Stimulated activated CD8-positive, alpha-beta memory T cell treated with anti-CD3 and anti-CD28 coated beads, Interleukin-7, amount 100 ng/mL, for 24 hours (primary cell): ENCODE measurements at places on chromosomes 1 and 21.
A peak's percentile ranks its signal among the peaks of the same experiment; 100 is the strongest.

DNA sequence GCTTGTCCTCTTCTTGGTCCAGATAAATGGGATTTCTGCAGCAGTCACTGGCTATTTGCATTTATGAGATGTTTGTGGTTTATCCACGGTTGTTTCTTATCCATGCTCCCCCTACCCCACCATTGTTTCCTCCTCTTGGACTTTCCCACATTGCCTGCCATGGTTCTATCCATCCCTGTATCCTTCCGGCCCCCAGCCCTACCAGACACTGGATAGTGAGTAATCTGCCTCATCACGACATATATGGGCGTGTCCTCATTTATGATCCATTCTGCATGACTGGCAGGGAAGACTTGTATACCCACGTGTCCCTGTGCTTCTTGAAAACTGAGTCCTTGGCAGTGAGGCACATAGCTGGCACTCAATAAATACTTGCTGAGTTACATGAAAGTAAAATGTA lies 40.1 kb downstream of the CACNA1S start:
- no peak for DNase-seq

GRCh38 chr1:57058652-57059501 lies 93.1 kb upstream of the C8B start:
- DNase-seq = no peak

DNA sequence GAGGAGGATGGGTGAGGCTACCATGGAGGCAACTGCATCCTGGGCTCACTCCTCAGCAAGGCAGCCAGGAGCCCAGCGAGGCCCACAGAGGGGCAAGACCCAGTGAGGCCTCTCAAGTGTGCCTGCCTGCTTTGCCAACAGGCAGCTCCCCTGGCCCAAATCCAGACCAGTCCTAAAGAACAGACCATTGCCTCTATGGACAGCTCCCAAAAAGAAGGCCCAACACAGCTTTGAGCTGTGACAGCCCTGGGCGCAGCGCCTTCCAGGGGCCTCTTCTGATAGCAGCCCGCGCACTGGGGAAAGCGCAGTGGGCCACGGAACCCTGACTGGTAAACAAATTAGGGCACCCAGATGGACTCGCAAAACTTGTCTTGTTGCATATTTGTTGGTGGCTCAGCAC lies 25.5 kb downstream of the C1orf198 start:
- no peak for DNase-seq

GRCh38 chr21:34857874-34858273 lies 189.1 kb downstream of the CLIC6 start:
- DNase-seq = no peak

- no peak for DNase-seq
Measured at GRCh38 chr1:10075732-10076131, 43.0 kb downstream of the UBE4B start.

- DNase-seq = no peak
Measured at GRCh38 chr1:21925334-21925940, 11.7 kb downstream of the HSPG2 start.

DNA sequence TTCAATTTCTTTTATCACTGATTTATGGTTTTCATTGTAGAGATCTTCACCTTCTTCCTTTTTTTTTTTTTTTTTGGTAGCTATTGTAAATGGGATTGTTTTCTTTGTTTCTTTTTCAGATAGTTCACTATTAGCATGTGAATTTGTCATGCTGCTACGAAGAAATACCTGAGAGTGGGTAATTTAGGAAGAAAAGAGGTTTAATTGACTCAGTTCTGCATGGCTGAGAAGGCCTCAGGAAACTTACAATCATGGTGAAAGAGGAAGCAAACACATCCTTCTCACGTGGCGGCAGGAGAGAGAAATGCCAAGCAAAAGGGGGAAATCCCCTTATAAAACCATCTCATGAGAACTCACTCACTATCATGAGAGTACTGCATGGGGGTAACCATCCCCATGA lies 66.4 kb downstream of the DAB1 start:
- DNase-seq = no peak

DNA sequence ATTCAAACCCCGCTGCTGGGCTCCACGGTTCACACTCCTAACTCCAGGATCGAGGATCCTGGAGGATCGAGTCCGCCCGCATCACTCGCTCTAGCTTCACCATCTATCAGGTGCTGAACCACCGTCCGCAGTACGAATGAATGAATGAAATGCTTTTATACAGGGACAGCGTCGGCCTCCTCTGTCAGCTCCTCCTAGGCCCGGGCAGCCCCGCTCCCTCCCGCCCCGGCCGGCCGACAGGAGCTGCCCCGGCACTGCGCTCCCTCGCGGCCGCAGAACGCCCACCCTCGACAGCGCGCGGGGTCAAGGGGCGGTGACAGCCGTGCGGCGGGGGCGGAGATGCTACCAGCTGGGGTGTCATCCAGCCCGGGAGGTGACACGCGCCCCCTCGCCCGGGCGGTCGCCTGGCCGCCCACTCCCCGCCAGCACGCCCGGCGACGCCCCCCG lies 520 bp downstream of the ZBTB17 start:
- peak; percentile 55 for DNase-seq

- DNase-seq = no peak
Measured at GRCh38 chr1:44501047-44501890, 96.2 kb downstream of the RNF220 start.

DNA sequence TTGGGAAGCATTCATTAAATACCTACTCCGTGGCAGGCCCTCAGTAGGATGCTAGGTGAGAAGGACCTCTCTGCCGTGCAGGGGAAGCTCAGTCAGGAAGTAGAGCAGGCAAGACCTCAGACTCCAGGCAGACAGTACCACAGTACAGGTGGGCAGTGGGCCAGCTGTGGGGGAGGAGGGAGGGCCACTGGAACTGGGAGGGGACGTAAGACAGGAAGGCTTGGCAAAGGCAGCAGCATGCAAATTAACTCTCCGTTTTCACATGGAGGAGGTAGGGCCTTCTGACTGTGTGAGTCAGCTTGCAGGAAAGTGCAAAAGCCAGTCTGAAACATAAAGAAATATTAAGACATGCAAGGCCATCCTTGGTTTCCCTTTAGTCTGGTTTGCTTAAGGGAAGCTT lies 157.7 kb downstream of the TRIM33 start:
- no peak for DNase-seq

DNA sequence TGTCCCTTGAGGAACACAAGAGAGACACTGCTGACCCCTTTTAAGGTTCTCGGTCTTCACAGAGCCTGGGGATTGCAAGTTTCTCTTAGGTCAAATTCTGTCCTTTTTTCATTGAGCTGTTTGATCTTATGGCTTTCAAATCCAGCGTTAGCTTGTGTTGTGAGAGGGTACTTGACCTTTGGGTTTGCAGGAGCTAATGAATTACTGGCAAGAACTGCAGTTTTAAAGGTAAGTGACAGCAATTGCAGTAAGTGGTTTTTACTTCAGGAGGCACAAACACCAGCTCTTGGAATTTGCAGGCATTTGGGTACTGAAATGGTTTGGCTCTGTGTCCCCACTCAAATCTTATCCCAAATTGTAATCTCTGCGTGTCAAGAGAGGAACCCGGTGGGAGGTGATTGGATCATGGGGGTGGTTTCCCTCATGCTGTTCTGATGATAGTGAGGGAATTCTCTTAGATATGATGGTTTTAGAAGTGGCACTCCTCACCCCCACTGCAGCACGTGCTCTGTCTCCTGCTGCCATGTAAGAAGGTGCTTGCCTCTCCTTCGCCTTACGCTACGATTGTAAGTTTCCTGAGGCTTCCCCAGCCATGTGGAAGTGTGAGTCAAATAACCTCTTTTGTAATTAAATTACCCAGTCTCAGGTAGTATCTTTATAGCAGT lies 134.5 kb upstream of the LYPLAL1 start:
- no peak for DNase-seq

DNA sequence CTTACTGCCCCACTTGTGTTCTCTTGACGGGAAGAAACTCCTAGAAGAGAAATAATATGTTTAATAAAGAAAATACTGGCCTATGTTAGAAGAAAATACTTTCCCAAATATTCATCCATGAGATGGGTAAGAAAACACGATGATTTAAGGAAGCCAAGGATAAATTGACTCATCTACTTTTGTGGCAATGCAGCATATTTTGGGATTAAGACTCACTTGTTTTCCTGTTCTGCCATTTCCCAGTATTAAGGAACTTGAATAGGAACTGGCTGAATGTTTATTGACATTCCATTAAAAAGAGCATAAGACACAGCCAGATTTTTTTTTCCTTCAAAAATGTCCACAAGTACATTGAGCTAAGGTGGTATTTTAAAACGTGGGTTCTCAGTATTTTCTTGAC lies 10.9 kb upstream of the ADAMTS5 start:
- DNase-seq = no peak

- no peak for DNase-seq
Measured at GRCh38 chr1:92399076-92399475, 87.6 kb downstream of the GFI1 start.

DNA sequence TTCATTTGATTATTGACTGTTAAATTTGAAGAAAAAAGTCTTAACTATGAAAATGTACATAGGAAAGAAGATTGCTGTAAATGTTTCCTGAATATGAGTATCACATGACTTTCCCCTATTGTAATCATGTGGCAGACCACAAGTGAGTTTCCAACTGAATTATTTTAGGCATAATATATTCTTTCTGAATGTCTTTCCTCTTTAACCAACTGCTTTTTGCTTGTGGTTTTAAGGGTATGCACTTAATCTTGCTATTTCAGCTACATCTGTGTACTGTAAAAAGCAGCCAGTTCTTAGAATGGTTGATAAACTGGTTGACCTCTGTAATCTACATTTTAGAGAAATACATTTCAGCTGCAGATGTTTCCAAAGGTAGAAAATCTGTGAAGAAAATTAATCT lies 400.7 kb downstream of the NEGR1 start:
- DNase-seq = no peak

DNA sequence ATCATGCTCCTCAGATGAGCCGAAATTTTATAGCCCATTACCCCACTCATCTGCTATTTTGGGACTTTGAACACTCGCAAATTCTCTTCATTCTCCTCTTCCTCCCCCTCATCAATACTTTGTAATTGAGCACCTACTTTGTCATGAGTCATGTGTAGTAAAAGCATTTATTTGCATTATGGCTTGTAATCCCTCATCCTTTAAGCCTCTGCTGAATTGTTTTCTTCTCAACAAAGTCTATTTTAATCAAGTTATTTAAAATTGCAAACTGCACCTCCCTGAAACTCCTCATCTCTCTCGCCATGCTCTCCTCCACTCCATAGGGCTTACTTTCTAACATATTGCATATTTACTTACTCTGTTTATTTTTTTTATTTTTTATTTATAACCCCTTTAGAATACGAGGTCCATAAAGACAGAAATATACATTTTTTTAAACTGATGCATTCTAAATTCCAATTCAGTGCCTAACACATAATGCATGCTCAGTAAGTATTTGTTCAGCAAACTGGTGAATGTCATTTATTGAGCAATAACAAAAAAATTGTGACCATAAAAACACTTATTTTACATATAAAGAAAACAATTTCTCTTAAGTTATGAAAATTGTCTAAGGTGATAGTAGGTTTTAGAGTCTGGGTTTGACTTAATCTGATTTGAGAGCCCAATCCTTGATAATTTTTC lies 161.7 kb downstream of the FASLG start:
- no peak for DNase-seq

GRCh38 chr1:115746021-115746690 lies 22.4 kb downstream of the CASQ2 start:
- no peak for DNase-seq

DNA sequence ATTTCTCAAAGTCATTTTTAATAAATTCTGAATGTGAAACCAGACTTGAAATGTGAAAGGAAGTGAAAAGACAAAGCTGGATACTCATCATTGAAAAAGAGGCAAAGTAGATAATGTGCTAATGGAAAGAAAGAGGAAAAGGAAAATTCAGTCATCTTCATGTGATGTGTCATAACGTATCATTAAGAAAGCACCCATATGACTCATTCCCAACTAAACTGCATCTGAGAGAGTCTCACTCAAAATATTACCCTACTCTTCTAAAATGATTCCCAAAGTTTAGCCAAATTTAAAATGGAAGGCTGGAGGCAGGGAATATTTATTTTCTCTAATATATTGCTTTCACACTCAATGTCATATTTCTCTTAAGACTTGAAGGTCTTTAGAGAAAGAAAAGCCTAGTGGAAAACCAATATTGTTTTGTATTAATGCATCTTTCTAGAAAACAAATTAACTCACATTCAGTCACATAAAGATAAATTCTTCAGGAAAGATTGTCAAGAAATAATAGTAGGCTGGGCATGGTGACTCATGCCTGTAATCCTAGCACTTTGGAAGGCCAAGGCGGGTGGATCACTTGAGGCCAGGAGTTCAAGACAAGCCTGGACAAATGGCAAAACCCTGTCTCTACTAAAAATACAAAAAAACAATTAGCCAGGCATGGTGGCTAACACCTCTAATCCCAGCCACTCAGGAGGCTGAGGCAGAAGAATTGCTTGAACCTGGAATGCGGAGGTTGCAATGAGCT lies 129.9 kb downstream of the SLC30A10 start:
- DNase-seq = no peak

DNA sequence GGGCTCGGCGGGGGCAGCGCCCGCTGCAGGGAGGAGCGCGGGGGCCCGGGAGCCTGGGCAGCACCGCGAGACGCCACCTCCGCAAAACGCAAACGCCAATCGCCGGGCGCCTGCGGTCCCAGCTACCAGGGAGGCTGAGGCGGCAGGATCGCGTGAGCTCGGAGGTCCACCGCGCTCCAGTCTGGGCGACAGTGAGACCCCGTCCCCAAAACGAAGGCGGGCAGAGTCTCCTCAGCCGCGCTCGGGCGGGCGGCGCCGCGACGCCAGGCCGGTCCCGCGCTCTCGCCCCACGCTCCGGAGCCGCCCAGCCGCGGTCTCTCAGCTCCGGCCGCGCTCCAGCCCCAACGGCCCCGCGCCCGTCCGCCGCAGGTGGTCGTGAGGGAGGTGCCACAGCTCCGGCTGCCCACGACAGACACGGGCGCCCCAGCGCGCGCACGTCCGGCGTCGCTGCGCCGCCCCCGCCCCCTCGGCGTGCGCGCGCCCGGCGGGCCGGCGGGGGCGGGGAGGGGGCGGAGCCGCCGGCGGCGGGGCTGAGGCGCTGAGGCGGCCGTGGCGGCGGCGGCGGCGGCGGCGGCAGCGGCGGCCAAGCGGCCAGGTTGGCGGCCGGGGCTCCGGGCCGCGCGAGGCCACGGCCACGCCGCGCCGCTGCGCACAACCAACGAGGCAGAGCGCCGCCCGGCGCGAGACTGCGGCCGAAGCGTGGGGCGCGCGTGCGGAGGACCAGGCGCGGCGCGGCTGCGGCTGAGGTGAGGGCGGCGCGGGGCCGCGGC lies at the start of gene ADARB1:
TSS of gene ADARB1 (plus strand) at position 533 of the 770 bp plus-strand sequence. CDS start 97,077 bp downstream, outside the sequence.
- DNase-seq = no peak

- DNase-seq = no peak
Measured at GRCh38 chr1:26281971-26282370, 2.1 kb downstream of the SH3BGRL3 start.

DNA sequence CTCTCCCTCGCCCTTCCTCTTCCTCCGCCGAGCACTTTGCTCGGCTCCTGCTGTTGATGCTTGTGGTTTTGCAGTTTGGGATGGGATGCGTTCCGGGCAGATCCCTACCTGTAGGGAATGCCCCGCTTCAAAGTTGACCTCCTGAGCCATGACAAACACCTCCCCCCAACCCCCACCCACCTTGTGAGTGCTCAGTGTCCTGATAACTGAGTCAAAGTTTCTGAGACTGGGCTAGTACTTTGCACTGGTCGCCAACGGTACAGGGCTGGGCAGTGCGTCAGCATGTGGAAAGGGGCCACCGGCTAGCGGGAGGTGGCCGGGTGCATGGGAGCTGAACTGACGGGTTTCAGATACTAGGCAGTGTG lies 771 bp downstream of the RABGAP1L start:
- no peak for DNase-seq
